DND-41 (cell line): ENCODE measurements at places on chromosomes 12 and 14.

GRCh38 chr14:90273532-90273931 lies 17.2 kb downstream of the PSMC1 start:
- DNase-seq = no peak

- no peak for DNase-seq
These were observed 19.7 kb upstream of the FOXJ2 start for GRCh38 chr12:8012651-8013309.

DNA sequence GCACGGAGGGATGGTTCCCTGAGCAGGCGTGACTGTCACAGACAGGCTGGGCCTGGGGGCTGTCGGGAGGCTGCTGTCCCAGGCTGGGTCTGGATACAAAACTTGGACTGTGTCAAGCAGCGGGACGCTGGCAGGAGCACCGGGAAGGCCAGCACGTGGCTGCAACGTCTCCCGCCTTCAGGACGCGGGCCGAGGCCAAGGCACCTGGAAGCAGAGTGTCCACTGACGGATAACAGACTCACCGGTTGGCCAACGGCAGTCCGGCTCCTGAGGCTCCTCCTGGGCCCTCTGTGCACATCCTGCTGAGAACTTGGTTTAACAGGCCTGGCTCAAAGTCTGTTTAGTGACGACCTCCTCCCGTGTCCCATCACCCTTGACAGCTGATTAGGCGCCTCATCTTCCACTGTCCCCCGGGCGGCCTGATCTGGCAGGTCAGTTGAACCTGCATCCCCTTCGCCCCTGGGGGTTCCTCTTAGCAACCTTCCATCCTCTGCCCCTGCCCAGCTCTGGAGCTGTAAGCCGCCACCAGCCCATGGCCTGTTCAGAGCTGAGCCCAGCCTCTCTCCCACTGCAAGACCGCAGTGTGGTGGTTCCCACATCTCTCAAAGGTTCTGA lies 2.5 kb downstream of the XRCC3 start:
- no peak for DNase-seq

- no peak for DNase-seq
These were observed 228.4 kb upstream of the OTX2 start for GRCh38 chr14:57038689-57039088.

DNA sequence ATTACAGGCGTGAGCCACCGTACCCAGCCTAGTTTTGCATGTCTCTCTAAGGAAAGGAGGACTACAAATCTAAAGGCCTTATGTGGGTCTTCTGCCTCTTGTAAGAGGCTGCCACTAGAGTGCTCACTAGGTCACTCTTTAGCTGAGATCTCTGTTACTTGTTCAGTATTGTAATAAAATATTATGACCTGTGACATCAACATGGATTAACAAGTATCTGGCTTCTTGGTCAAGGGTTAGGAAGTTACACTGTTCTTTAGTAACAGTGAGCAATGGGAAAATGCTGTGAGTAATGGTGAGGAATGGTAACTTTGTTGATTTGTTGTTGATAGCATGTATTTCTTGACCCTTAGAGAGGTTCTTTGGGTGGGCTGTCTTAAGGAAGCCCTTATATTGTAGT lies 50.5 kb downstream of the ERC1 start:
- no peak for DNase-seq

GRCh38 chr12:118166946-118167345 lies 31.0 kb downstream of the PEBP1 start:
- no peak for DNase-seq

DNA sequence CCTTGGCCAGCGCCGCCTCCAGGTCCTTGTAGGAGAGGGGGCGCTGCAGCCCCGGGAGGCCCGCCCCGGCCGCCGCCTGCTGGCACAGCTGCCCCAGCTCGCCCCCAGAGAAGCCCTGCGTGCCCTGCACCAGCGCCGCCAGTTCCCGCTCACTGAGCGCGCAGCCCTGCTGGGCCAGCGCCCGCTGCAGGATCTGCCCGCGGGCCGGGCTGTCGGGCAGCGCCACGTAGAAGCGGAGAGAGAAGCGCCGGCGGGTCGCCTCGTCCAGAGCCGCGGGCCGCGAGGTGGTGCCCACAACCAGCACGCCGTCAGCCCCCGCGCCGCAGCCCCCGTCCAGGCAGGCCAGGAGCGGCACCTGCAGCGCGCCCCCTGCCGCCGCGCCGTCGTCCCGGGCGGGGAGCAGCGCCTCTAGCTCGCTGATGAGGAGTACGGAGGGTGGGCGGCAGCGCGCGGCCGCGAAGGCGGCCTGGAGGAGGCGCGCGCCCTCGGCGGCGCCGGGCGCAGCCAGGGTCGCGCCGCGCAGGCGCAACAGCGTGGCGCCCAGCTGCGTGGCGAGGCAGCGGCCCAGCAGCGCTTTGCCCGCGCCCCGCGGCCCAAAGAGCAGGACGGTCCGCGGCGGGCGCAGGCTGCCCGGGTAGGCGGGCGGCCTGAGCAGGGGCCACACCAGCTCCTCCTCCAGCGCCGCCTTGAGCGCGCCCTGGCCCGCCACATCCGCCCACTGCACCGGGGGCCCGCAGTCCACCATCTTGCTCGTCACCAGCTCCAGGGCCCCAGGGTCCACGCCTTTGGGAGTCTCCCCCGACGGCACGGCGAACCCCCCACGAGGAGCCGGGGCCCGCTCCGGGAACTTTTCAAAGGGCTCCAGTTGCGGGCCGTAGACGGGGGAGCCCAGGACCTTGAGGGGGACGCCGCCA lies 27.7 kb downstream of the FIGNL2 start:
- peak; percentile 90 for DNase-seq

DNA sequence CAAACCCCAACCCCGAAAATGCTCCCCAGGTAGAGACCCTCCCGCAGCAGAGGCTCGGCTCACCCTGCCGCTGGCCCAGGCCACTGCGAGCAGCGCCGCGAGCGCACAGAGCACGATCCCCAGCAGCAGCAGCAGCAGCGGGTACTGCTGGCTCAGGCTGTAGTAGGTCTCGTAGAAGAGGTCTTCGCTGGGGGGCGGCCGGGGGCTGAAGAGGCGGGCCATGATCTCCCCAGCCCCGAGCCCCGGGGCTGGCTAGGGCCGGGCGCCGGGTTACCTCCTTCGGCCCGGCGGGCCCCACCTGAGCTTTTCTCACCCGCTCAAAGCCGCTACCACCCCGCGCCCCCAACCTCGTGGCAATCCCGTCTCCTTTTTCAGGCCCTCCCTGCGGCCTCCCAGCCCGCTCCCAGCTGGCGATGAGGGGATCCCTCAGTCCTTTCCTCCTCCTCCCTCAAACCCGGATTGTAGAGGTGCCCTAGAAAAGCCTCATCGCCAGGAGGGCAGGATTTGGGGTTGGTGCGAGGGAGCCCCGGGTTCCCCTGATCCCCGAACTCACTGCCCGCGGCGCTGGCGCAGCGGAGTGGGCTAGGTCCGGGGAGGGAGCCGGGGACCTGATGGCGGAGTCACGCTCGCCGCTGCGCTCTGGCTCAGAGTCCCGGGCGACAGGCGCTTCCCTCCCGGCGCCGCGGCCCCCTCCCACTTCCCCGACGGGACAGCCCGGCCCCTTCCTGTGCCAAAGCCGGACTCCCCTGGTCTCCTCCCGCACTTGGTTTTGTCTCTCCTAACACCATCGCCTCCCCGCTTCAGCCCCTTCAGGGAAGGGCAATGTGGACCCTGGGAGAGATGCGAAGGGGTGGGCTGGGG lies at the start of gene ADCY4:
Gene ADCY4 (minus strand): TSS at position 641 of the 861 bp plus-strand sequence. CDS start 419 bp downstream, at position 222.
- no peak for DNase-seq

- DNase-seq = no peak
These were observed 316.4 kb downstream of the BCAT1 start for GRCh38 chr12:24632466-24632865.

DNA sequence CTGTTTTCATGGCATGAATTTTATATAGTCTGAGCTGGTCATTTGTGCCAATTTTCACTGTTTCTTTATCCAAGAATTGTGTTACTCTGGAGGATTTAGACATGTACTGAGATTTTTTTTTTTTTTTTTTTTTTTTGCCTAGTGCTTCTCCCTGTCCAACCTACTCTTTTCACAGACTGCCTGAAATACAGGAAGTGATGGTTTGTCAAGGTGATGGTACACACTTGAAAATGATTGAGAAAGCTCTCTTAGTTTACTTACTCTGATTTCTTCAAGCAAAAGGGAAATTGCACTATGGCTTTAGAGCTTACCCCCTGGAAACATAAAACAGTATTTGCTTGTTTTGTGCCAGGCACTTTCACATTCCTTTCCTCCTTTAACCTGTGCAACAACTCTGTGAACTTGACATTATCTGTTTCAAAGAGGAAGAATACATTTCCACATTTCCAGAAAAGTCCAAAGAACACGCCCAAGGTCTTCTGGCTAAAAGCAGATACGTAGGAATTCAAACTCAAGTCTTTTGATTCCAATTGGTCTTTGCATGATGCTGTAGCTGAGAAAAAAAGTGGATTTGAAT lies 181.1 kb downstream of the SLC15A5 start:
- no peak for DNase-seq

GRCh38 chr12:26157001-26157400 lies 32.2 kb upstream of the BHLHE41 start:
- DNase-seq = no peak

DNA sequence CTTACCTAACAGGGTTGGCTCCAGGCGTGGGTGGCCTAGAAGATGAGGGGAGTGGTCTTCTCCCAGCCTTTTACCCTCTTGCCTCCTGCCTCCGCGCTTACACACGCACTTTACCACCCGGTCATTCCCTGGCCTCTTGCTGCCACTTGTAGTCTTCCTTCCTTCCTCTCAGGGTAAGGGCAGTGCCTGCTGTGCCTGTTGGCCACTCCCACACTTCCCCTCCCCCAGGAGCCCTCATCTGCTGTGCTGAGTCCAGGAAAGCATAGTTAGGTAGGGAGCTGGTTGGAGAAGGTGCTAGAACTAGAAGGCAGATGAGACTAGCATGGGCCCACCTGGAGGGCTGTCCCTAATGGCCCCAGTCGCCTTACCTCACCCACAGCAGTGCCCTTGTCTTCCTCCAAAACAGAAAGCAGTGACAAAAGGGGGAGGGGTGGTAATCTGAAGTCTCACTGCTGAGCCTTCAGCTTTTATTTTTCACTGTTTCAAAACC lies 54.3 kb upstream of the SRSF5 start:
- DNase-seq = peak; percentile 14

GRCh38 chr12:94777936-94778335 lies 127.6 kb upstream of the TMCC3 start:
- DNase-seq = no peak

DNA sequence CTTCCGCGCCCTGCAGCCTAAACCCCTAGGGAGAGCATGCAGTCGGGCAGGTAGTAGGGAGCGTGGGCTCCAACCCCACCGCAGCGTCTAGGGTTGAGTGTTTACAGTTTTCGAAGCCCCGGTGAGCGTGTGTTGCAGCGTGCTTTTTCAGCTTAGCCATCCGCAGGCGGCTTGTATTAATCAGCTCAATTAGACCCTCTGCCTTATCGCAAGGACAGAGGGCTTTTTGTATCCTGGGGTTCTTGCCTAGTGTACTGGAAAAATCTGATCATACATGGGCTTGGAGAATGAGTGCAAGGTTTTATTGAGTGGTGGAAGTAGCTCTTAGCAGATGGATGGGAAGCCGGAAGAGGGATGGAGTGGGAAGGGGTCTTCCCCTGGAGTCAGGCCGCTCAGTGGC lies 44.4 kb upstream of the GNG2 start:
- DNase-seq = no peak

DNA sequence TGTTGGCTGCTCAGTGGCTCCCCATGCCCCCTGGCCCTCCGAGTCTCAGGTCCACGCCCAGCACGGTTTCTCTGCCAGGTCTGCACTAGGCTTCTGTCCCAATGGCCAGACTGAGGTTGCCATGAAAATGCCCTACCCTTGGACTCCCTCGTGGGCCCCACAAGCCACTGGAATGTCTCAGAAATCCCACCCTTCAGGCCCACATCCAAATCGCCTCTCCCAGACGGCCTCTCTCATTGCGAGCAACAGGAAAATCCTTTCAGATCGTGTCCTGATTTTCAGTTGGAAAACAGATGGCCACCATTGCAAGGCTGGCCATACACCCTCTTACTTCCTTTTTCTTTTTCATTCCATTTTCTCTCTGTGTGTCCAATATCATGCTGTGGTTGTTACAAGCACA lies 77.3 kb downstream of the IRF2BPL start:
- DNase-seq = no peak

GRCh38 chr12:121107681-121108080 lies 25.0 kb upstream of the P2RX7 start:
- no peak for DNase-seq
